Brain microvascular endothelial cell (primary cell): ENCODE measurements at places on chromosomes 1 and 21.
A peak's percentile ranks its signal among the peaks of the same experiment; 100 is the strongest.

- no peak for DNase-seq
Measured at GRCh38 chr21:30437010-30437565, 3.0 kb upstream of the KRTAP15-1 start.

- DNase-seq, result peak; percentile 23
Measured at GRCh38 chr1:99264201-99265021, at the start of gene PLPPR4. Gene PLPPR4, plus strand, starts transcription at chr1:99264492. Its CDS starts 102 bp downstream, at chr1:99264594.

DNA sequence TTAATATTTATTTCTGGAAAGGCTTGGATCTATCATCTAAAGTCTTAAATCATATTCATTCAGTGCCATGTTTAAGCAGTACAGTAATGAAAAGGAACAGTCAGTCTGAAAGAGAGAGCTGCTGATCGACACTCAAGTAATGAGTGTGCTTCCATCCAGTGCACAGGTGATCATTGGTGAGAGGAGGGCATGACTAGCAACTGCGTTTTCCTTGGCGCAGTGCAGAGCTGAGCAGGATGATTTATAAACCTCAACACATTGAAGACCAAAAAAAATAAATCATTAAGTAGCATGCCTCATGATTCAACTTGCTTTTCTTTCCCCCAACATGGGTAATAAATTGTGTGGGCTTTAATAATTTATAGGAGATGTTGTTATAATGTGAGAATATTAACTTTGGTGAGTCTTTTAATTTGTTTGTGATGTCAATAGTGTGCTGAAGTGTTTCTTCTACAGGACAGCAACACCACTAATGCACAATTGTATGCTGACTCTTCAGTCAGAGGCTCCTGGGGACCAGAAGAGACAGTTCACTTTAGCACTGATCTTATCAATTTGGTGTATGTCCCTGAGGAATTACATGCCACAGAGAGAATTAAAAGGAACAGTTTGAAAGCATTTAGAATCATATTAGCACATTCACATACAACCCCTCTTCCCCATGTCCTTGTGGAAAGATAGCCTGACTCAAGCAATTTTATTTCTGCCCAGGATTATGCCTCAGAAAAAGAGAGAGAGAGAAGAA, 199.7 kb upstream of the ADGRL2 start:
- no peak for DNase-seq

- DNase-seq, result peak; percentile 60
Measured at GRCh38 chr1:11693024-11693590, 1.6 kb downstream of the DRAXIN start.

GRCh38 chr1:197486946-197487345, 218.9 kb downstream of the CRB1 start:
- DNase-seq, result peak; percentile 15

DNA sequence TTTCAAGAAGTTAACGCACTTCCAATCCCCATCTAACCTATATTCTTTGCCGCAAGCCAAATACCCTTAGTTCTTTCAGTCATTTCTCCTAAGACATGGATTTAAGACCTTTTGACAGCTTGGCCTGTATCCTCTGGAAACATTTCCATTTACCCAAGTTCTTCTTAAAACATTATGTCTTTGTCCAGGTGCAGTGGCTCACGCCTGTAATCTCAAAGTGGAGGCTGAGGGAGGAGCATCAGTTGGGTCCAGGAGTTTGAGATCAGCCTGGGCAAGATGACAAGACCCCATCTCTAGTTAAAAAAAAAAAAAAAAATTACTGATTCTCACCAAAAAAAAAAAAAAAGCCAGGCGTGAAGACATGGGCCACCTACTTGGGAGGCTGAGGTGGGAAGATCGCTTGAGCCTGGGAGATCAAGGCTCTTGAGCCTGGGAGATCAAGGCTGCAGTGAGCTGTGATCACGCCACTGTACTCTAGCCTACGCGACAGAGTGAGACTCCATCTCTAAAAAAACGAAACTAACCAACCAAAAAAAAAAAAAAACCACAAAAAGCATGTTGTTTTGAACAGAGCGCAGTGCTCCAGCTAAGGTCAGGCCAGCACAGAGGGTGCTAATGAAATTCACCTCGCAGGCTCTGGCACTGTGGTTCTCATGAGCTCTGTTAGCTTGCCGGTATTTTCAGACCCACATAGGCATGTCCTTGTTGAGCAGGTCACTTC, 36.0 kb downstream of the NUAK2 start:
- DNase-seq, result no peak

GRCh38 chr21:37061926-37062592, 10.8 kb downstream of the PIGP start:
- DNase-seq, result peak; percentile 67

- DNase-seq, result no peak
Measured at GRCh38 chr1:166490437-166490991, 323.7 kb upstream of the FAM78B start.

DNA sequence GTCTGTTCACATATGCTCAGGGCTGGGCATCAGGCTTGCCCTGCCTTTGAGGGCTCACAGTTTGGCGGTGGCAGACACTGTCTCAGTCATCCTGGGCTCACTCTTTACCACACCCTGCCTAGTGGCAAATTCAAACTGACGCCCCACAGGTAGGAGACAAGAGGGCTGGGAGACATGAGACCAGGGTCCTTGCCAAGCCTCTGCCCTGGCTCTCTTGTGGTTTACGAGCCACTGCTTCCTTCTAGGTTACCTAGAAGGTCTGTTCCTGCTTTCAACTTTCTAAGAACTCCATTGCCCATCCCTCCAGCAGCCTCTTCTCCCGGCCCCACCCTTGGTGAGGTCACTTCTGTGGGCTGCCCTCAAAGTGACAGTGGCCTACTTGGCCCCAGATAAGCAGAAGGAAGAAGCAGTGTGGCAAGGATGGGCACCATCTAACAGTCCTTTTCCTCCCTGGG, 10.5 kb downstream of the KIF21B start:
- DNase-seq, result no peak

GRCh38 chr1:226440512-226440911, 32.6 kb upstream of the PARP1 start:
- no peak for DNase-seq

DNA sequence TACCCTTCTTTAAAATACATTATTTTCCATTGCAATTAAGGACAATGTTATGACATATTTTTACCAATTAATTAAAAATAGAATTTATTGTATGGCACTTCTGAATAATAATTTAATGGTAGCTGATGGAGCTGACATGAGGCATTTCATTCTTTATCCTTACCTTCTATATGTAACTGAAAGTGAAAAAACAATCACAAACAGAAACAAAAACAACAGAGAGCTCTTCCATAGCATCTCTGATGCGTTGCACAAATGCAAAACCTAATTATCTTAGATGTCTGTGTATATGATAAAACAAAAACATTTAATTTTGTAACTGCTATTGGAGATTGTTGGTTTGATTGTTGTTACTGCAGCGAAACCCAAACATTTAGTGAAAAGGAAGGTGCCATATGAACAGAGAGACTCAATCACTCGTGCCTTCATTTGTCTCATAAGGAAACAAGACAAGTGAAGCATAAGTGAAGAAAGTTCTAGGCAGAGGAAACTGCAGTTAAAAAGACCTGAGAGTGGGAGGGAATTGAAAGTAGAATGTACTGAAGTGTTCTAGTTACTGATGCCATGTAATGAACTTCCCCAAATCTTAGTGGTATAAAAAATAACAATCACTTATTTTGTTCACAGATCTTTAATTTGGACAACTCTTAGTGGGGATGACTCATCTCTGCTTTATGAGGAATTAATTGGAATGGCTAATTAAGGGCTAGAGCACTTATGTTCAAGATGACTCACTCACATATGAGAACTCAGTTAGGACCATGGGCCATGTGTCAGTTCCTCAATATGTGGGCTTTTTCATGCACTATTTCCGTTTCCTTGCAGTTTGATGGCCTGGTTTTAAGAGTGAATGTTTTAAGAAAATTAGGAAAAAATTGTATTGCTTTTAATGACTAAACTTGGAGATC, 245.0 kb upstream of the OLFM3 start:
- DNase-seq, result no peak

- no peak for DNase-seq
Measured at GRCh38 chr1:203187689-203188264, 1.3 kb upstream of the CHI3L1 start.

GRCh38 chr1:99591886-99592285, 54.0 kb upstream of the PALMD start:
- no peak for DNase-seq

GRCh38 chr21:38424305-38425019, 73.8 kb downstream of the ERG start:
- DNase-seq, result no peak

DNA sequence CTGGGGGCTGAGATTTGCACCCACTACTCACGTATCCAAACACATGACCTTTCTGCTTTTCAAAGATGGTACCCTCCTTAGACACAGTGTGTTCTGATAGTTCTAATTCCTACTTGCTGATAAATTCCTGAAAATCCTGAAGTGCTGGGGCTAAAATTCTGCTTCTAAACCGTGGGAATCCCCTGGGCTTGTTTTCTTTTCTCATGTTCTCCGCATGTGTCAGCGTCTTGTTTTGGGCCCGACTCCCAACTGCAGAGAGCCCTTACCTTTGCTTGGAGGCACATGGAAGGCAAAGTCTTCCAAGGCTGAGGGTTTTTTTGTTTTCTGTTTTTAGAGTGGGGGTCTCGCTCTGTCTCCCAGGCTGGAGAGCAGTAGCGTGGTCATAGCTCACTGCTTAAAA, 27.2 kb downstream of the PSMG1 start:
- DNase-seq, result peak; percentile 88

DNA sequence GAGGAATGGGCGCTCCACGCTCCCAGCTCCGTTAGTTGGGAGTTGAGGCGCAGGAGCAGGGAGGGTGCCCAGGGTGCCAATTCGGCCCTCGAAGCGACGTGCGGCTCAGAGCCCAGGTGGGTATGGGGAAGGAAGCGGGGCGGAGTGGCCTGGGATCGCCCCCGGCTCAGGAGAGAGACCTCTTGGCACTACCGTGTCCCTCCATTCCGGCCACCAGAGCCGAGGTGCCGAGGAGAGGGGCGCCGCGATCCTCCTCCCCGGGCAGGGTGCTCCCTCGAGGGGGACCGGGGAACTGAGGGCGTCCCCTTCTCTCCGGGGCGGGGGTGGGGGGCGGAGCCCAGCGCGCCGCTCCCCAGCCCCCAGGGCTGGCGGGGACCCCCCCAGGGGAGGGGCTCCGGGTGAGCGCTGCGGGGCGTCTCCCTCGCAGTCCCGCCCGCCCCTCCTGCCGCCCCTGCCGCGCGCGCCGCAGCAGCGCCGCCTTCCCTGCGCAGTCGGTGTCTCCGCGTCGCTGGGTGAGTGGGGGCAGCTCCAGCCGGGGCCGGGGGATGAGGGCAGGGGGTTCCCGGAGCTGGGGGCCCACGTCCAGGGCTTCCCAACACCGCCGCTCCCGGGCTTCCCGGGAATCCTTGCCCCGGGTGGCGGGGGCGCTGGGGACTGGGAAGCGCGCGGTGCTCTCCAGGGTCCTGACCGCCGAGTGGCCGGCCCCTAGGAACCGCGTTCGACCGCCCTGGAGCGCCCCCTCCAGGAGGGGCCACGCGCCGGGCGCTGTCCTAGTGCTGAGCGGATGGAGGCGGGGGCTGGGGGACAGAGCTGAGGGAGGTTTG, at the start of gene HPCA:
HPCA (plus strand) TSS at position 488 of the 824 bp plus-strand sequence. CDS start 2,408 bp downstream, outside the sequence.
- peak; percentile 12 for DNase-seq

DNA sequence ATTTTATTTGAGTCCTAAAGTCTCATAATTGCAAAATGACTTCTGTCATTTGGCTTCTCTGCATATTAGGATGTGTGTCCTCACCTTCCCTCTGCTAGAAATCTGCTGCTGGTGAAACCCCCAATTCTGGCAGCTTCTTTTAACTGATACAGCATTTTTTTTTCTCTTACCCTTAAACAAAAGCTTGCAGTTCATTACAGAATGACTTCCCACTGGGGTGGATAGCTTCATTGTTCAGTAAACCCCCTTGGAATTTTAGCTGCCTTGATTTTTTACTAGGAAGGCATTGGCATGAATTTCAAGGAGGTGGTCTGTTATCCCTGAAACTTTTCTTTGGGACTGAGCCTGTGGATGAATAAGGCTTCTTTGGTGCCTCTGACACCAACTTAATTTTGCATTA, 16.8 kb downstream of the TSEN15 start:
- DNase-seq, result no peak

- DNase-seq, result peak; percentile 85
Measured at GRCh38 chr21:38989745-38990423, 184.2 kb downstream of the ETS2 start.

DNA sequence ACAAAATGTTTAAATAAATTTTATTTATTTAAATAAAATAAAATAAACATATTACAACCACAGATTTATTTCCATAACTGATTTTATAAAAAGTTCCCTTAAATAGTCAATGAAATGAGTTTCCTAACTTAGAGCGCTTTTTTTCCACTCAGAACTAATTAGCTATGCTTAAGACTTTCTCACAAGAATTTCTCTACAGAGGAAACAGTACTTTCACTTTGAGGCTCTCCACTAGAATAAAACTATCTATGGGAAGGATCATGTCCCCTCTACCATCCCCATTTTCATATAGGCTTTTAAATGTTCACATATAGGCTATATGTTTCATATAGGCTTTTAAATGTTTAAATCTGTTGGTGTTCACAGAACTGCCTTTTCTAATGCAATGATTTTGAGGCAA, 40.0 kb upstream of the DPH5 start:
- no peak for DNase-seq

DNA sequence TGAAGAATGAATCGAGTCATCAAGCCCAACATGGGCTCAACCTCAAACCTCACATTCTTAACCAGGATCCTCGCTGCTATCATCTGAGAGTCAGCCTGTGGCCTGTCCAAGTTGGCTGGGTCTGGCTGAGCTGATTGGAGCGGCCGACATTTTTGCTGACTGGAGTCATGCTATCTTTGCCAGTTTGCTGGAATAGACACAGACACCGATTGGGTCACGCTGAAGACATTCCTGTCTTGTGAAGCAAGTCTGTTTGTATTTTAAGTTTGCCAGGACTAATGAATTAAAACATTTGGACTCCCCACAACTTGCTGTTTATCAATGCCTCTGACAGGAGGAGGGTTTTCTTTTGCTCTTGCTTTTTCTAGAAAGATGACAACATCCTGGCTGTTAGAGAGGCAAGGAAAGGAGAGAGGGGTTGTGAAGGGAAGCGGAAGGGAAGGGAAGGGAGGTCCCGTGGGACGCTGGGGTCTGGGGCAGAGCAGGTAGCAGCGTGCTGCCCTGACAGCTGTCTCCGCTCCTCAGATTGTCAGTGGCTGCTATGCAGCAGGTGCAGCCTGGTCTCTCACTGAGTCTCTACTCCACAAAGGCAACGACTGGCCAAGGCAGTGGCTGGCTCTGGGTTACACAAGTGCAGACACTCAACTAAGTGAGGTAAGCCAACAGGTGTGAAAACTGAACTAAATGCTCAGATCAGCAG, at the start of gene MAP3K7CL:
MAP3K7CL (plus strand) TSS at position 375 of the 700 bp plus-strand sequence. CDS start 2,701 bp downstream, outside the sequence.
- peak; percentile 100 for DNase-seq

GRCh38 chr1:35894183-35894582, 11.2 kb downstream of the AGO1 start:
- peak; percentile 38 for DNase-seq

DNA sequence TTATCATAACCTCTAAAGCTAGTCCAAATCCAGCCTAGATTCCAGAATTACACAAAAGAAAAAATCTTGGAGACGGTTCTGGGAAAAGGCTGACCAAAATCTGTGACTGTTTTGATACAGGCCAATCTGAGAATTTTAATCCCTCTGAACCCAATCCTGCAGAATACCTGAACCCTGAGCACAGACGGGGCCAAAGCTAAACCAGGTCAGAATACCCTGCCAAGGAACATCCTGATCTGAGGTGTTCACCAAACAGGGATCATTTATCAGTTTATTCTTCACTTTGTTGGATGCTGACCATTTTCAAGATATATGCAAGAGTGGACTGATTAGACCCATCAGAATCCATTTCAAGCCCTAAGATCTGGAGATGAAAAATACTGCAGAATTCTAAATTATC, 3.6 kb downstream of the RC3H1 start:
- no peak for DNase-seq
